ENCODE measurements at places on chromosomes 6 and 20. TPM values are rescaled to one million over a fixed set of nuclear protein-coding genes. Genes with fewer than 3 reads are reported as not detected.

DNA sequence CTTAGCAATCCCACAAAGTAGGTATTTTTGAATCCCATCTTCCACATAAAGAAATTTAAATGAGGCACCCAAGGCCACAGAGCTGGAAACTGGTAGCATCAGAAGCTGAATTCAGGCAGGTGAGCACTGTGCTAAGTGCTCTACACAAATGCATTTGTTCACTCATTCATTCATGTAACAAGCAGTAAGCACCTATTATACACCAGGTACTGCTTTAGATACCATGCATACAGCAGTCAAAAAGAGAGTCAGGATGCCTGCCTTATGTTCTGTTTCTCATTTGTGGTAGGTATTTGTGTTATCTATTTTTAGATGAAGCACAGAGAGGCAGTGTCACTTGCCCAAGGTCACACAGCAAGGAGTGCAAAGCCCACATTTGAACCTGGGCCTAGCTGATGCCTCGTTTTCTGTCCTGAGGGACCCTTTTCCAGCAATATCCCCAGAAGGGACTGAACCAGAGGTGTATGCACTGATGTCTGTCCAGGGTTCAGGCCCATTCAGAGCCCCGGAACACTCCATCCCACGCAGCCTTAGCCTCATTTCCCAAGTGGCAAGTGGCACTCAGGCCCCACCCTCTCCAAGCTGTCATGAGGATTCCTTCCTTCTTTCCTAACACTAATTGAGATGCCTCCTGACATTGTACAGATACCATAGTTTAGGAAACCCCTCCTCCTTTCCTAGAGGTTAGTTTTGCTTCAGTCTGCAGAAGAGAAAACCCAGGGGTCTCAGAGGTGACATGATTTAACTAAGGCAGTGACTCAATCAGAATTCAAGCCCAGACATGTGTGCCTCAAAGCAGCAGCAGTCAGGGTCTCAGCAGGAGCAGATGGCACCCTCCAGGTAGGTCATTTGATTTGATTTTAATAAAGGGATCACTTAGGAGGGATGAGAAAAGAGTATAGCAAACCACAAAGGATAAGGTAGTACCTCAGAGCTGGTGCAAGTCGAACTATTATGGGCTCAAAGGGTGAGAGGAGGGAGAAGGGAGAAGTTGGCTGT lies 61.2 kb upstream of the SIRPA start:
- no peak for DNase-seq

- DNase-seq: no peak
Observed at GRCh38 chr6:88728756-88729155, 234.7 kb downstream of the RNGTT start.

- no peak for DNase-seq
Observed at GRCh38 chr6:11065436-11066202, 21.5 kb upstream of the ELOVL2 start.

DNA sequence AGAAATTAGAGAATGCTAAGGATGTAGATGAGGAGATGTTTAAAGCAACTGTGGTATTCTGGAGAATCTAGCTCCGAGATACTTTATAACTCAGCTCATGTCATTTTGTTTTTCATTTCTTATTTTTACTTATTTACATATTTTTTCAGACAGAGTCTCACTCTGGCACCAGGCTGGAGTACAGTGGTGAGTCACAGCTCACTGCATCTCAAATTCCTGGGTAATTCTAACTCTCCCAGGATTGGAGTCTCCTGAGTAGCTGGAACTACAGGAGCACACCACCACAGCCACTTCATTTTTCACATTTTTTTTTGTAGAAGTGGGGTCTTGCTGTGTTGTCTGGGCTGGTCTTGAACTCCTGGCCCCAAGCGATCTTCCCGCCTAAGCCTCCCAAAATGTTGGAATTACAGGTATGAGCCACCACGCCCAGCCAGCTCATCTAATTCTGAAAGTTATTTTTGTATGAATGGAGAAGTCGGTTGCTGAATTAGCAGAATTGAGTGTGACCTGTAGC lies 94.3 kb upstream of the FAM8A1 start:
- no peak for DNase-seq

GRCh38 chr20:45420125-45420524 lies 4.2 kb downstream of the PIGT start:
- DNase-seq: no peak

- DNase-seq: no peak
Observed at GRCh38 chr6:3794092-3794491, 42.6 kb upstream of the PXDC1 start.

DNA sequence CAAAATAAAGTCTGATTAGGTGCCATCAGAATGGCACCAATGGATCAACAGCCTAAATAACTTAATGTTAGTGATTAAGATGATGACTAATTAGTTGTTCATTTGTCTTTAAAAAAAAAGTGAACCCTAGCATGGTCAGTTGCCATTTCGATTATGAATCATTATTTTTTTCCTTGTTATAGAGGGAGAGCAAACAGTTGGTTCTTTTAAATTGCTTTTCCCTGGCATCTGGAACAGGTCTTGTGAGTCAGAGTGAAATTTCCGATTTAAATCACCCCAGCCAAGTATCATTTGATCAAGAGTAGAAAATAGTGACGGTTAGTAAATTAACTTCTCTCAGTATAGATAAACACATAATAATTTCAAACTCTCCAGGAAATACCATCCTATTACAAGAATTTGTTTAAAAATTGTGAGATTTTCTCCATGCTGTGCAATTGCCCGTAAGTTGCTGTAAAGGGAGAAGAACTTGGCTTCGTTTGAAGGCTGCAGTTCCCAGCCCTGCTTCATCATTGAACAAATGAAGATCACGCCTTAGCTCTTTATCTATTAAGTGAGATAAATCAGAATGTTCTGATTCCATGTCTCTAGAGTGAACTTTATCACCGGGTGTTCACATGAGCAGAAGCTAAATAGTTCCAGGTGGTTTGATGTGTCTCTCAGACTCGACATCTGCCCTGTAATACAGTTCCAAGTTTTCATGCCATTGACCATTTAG lies 741.3 kb downstream of the DOK5 start:
- no peak for DNase-seq

- no peak for DNase-seq
Observed at GRCh38 chr20:60921022-60921622, 330.9 kb upstream of the CDH4 start.

DNA sequence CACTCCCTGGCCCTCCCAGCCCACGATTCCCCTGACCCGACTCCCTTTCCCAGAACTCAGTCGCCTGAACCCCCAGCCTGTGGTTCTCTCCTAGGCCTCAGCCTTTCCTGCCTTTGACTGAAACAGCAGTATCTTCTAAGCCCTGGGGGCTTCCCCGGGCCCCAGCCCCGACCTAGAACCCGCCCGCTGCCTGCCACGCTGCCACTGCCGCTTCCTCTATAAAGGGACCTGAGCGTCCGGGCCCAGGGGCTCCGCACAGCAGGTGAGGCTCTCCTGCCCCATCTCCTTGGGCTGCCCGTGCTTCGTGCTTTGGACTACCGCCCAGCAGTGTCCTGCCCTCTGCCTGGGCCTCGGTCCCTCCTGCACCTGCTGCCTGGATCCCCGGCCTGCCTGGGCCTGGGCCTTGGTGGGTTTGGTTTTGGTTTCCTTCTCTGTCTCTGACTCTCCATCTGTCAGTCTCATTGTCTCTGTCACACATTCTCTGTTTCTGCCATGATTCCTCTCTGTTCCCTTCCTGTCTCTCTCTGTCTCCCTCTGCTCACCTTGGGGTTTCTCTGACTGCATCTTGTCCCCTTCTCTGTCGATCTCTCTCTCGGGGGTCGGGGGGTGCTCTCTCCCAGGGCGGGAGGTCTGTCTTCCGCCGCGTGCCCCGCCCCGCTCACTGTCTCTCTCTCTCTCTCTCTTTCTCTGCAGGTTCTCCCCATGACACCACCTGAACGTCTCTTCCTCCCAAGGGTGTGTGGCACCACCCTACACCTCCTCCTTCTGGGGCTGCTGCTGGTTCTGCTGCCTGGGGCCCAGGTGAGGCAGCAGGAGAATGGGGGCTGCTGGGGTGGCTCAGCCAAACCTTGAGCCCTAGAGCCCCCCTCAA lies at the start of gene LTA:
Gene LTA, plus strand, starts transcription at position 249 of the 871 bp plus-strand sequence. Its CDS starts 454 bp downstream, at position 703.
- DNase-seq: no peak

GRCh38 chr6:105359419-105360370 lies 43.2 kb downstream of the PREP start:
- DNase-seq: no peak

DNA sequence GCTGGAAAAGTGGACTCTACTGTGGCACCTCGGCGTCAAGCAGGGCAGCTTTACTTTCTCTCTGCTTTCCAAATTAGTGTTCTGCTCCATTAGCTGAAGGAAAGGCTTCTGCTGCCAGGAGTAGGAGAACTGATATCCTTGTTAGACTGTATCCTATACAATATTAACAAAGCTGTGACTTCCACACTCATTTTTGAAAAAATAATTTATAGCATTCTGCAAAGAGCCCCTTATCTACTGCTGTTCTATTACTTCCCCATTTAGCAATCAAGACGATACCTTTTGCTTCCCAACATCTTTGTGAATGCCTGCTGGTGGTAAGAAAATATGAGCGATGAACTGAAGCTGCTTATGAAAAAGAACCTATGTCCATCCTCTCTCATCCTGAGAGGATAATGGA lies 151.1 kb downstream of the UBE3D start:
- DNase-seq: no peak

DNA sequence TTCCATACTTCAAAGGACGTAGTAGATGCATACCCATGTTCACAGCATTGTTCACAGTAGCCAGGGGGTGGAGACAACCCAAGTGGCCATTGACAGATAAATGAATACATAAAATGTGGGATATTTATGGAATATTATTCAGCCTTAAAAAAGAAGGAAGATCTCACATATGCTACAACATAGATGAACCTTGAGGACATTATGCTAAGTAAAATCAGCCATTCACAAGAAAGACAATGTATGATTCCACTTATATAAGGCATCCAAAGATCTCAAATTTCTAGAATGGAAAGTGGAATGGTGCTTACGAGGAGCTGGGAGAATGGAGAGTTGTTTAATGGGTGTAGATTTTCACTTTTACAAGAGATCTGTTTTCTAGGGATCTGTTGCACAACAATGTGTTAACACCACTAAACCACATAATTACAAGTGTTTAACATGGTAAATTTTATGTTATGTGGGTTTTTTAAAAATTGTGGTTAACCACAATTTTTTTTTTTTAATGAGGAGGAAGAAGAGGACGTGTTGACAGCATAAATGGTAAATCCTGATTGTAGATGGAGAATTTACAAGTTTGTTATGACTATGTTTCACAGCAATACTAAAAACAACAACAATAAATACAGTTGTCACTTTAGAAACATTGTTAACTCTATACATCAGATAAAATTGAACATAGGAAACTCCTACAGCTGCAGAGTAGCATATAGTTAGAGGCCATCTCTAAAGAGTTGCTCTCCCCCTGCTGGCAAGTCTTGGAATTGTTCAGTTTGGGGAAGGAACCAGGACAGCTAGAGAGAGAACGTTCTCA lies 41.6 kb downstream of the CCN2 start:
- peak; percentile 53 for DNase-seq

GRCh38 chr6:984031-984430 lies 291.1 kb upstream of the EXOC2 start:
- DNase-seq: no peak

GRCh38 chr6:141309295-141309694 lies 823.4 kb upstream of the GJE1 start:
- no peak for DNase-seq

DNA sequence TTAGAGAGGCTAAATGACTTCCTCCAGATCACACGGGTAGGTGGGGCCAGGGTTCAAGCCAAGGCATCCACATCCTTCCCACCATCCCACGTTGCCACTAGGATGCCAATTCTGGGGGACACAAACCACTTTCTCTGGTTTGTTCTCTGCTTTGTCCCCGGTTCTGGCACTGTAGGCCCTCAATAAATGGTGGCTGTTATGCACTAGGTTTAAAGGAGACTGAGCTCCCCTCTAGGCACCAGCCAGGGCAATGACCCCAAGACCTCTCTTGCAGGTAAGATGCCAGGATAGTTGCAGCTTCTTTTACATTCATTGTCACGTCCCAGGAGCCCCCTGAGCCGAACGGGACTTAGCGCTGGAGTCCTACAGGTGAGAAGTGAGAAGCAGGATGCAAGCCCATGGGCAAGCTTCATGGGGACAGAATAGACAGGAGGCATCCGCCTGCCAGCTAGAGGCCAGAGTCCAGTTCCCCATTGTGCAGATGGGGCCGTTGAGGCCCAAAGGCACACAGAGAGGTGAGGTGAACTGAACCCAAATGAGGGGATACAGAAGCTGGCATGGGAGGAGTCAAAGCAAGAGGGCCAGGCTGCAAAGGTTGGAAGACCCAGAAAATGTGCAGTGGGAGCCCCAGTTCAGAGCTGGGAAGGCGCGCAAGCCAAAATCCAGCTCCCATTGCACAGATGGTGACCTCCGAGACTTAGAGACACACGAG lies 677 bp downstream of the PXMP4 start:
- DNase-seq: peak; percentile 21

SMLR1 gene
- total RNA-seq: 0.12 TPM

KCNQ5 gene
- total RNA-seq: 0.06 TPM

ENPP1 gene
- 16.5 TPM for total RNA-seq

BFSP1 gene
- total RNA-seq: 0.95 TPM

SLC35D3 gene
- 0.19 TPM for total RNA-seq

TRDN gene
- total RNA-seq: not detected

TAPBP gene
- 31.0 TPM for total RNA-seq

EDN1 gene
- total RNA-seq: 3.5 TPM
